ENCODE measurements at places on chromosomes 2 and 18.
A peak's percentile ranks its signal among the peaks of the same experiment; 100 is the strongest.

- DNase-seq = no peak
These were observed 27.7 kb downstream of the FAM110C start for GRCh38 chr2:18402-19271.

GRCh38 chr2:106105151-106105922 is 88.8 kb downstream of the UXS1 start:
- no peak for DNase-seq

DNA sequence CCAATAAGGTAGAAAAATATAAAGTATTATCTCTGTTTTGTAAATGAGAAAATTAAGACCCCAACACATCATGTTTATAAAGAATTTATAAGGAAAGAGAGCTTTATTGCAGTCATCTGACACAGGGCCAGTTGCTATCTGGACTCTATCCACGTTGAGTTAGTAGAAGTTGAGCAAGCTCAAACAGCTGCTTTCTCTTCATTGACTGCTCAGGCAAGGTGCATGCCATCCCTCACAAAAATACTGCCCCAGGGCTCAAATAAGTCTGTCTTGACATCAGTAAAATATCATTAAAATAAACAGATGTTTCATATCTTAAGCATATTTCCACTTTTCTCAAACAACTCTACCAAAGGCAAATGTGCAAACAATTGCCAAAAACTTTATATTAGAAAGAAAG is 14.8 kb downstream of the COL5A2 start:
- DNase-seq = peak; percentile 78

DNA sequence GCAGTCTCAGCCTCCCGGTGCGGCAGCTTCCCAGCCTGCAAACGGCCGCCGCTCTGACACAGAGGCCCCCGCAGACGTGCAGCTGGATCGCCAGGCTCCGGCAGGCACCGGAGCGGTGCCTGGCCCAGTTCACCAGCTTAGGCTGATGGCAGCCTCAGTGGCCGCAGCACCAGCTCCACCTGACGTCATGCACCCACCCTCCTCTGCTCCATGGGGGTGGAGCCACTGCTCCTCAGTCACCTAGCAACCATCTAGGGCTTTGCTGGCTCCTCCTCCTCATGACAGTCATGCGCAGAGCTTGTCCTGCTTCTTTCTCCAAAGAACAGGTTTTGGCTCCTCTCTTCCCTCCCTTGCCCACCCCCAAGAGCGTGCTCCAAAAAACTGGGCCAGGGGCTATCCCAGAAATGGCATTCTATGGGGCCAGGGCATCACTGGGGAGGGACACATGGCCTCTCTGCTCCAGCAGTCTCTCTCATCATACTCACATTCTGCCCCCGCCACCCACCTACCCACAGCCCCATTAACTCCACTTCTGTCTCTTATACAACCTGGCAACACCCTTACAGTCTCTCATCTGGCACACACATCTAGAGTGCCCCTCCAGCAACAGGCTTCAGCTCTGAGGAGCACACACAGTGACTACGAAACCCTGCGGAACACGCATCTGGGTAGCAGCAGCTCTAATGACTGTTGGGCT is 5.5 kb downstream of the DCTN1 start:
- peak; percentile 88 for DNase-seq

DNA sequence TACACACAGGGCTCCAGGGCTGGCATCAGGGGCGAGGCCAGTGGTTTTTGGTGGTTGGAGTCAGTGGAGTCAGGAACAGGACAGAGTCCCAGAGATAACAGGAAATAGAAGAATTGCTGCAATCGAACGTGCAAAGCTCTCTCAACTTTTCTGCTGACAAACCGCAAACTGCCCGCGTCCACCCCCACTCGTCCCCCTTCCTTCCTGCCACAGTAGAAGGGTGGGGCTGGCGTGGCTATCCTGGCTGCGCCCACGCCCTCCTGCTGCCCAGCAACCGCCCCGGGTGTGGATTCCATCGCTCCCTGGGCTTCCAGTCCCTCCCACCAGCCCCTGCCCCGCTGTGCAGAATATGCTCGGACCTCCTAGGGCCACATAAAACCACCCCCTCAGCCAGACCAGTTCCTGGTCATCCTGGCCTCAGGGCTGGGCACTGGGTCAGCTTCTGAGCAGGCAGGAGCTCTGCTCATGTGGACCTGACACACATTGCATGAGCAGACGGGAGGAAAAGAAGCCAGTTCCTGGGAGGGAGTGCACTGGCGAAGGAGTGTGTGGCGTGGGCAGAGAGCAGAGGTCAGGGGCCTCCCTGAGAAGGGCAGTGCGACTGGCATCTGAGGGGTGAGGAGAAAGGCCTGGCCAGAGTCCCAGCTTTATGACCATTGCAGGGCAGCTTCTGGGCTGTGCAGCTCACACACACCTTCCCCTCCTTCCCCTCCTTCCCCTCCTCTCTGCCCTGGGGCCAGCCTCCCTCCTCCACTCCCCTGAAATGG is 85.4 kb upstream of the ATG16L1 start:
- peak; percentile 19 for DNase-seq

- DNase-seq = no peak
These were observed 15.5 kb downstream of the CCT7 start for GRCh38 chr2:73249636-73250035.

Measured in iris pigment epithelial cell (primary cell).